ENCODE measurements at places on chromosomes 5 and 9.
A peak's percentile ranks its signal among the peaks of the same experiment; 100 is the strongest.

DNA sequence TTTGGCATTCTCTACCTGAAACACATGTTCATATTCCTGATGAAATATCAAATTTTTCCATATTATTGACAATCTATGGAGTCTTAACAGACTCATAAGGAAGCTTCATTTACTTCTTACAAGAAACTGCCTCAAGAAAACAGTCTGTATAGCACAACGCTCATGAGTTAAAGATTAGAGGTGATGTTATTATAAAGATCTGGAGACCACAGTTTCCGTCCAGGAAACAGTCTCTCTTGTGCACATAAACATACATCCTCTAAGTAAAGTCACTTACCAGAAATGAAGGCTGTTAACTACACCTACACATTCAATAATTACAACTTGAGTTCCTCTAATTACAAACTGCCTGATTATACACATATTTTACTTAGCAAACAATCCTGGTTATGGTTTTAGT lies 86.9 kb downstream of the RAPGEF6 start:
- no peak for DNase-seq

DNA sequence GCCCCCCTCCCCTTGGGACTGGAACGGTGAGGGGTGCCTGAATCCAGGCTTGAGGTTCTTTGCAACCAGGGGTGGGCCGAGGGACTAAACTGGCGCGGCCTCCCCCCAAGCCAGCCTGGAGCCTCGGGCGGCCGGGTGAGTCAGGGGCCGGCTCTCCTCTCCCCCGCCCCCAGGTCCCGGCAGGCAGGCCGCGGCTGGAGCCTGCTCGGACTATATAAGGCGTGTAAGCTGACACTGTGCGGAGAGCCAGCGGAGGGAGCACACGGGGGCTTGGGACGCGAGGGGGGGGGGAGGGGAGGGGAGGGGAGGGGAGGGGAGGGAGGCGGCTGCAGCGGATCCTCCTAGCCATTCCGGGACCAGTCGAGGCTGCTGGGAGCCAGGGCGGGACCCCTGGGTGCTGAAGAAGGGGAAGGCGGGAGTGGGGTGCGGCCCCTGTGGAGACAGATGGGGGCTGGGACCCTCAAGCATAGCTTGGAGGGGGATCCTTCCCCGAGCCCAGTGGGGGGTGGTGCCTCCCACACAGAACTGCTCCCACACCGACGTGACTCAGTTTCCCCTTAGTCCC lies 595 bp downstream of the PDLIM7 start:
- DNase-seq: peak; percentile 76

DNA sequence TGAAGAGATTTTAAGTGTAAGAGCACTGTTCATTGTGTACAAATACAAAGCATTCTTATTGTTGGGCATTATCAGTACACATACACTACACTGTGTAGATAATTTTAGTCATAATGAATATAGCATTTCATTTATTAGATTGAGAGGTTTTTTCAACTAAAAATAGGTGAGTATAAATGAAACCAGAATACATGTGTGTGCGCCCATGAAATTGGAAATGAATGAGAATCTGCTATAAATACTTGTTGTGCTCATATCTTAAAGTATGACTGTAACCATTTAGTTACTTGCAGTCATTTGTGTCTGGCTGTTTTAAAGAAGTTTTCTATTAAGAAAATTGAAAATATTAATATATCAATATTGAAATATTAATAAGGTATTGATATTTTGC lies 189.0 kb upstream of the MEF2C start:
- DNase-seq: no peak

DNA sequence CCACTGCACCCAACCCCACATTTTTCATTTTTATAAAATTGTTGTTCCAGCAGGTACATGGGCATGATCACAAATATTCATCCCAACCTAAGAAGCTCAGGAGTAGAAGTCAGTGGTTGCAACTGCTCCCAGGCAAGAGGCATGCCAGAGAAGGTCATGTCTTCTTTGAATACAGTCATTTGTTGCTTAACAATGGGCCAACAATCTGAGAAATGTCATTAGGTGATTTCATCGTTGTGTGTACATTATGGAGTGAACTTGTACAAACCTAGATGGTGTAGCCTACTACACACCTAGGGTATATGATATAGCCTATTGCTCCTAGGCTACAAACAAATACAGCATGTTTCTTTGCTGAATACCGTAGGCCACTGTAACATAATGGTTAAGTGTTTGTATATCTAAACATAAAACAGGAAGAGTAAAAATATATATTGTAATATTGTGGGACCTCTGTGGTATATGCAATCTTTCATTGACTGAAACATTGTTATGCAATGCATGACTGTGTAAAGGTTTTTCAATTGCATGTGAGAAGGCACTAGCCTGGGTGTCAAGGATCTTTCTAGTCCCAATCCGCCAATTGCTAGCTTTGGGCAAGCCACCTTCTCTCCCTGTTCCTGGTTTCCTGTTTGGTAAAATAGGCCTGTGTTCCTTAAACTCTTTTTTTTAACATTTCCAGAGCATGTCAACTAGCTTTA lies 27.6 kb downstream of the ATP10B start:
- DNase-seq: no peak

DNA sequence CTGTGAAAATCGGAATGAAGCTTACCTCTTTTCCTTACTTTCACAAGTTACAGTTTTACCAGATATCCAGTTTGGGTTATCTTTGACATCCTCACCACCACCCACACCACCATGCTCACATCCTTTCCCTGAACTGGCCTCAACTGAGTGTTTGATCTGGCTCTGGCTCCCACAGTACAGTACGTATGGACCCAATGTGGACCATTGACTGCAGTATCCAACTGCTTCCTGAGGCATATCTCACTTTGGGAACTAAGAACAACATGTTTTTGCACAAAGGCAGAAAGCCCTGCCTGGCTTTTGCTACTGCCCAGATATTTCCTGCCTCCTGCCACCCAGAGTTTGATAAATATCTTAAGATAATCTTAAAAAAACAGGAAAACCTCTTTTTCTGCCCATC lies 1232.0 kb upstream of the CDH18 start:
- DNase-seq: no peak

DNA sequence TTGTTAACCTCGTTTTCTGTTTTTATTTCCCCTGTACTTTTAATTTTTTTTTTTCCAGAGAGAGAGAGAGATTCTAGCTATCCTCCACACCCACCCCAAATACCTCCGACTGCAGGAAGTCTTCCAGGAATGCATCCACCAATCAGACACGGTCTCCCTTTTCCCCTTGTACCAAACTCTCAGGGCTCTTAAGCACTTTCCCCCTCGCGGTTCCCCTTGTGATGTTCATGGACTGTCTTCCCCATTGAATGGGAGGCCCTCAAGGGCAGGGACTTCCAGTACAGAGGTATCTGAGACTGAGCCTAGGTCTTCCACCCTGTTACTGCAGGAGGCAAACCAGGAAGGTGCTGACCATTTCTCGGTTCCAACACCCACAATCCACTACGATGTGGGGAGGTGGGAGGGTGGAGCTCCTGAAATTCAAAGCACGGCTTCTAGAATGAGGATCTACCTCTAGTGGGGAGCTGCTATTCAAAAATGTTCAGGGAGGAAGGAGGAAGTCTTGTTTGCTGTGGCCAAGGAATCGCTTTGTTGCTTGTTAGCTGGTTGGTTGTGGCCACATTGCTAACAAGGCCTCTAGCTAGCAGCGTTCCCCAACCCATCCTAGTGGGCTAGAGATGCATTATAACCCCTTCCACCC lies 37.5 kb upstream of the PTGS1 start:
- DNase-seq: no peak

DNA sequence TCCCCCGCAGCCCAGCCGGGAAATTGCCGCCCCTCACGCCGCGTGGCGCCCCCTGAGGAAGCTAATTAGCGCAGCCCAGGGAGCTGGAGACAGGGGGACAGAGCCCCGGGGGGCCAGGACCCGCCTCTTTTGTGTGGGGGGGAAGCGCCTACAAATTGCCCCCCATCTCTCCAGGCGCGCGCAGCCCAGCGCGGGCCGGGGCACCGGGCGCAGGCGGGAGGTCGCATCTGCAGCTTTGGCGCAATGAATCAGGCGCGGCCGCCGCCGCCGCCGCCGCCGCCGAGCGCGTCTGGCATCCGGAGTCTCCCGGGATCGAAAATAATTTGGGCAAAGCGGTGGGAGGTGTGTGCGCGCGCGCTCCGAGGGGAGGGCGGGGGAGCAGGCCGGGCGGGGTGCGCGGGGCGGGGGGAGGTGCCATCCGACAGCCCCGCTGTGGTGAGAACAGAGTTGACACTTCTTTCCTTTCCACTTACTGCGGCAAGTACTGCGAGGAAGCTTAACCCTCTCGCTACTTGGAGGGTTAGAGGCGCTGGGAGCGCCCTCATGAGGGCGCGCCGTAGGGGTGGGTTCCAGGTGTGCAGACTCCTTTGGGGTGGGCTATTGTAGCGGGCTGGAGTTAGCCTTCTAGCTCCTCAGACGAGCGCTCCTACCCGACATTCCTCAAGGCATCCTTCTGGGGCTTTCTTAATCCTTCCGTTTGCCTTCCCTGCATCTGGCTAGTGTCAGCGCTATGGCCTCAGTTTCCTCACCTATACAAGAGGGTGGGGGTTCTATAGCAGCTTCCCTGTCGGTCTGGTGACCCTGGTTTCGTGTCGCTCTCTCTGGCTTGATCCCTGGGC lies 63.1 kb downstream of the CXXC5 start:
- peak; percentile 39 for DNase-seq

- DNase-seq: no peak
Observed at GRCh38 chr9:123382653-123383511, 26.9 kb downstream of the CRB2 start.

Measured in NCI-H146 (cell line).